ENCODE measurements at places on chromosomes 3 and 15.

GRCh38 chr3:50334339-50335075, 6.1 kb downstream of the RASSF1 start:
- DNase-seq, result no peak

GRCh38 chr15:68979816-68980215, 34.7 kb upstream of the NOX5 start:
- DNase-seq, result no peak

- DNase-seq, result no peak
Observed at GRCh38 chr3:120850381-120851295, 57.4 kb upstream of the STXBP5L start.

- no peak for DNase-seq
Observed at GRCh38 chr3:123270818-123271217, 69.1 kb downstream of the SEC22A start.

- no peak for DNase-seq
Observed at GRCh38 chr15:29601811-29602210, 220.5 kb downstream of the TJP1 start.

DNA sequence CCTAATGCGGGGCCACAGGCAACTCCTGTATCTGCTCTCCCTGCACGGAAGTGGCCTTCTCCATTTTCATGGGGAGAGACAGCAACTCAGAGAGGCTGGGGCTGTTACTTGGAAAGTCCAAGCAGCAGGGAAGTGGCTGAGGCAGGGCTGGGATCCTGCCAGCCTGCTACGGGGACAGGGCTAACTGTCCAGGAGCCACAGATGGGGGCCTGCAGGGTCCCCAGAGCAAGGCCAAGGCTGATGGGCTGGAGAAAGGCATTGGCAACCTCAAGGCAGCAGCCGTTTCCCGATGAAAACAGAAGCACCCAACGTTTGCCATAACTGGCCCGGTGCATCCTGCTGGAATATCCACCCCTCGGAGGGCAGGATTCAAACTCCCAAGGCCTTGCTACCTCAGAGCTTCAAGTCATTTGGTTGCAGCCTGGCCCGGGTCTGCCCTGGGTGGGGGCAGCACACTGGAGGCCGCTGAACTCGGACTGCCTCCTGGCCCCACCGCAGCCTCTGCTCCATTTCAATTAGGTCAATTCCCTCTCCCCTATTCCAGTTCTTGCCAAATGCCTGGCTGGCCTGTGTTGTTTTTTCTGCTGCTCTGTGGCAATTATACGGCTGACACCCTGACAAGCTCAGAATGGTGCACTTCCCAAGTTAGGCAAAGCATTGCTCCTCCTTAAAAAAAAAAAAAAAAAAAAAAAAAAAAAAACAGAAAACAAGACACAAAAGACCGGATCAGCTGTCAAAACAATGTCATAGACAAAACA, 143.5 kb downstream of the NUP210 start:
- DNase-seq, result no peak

DNA sequence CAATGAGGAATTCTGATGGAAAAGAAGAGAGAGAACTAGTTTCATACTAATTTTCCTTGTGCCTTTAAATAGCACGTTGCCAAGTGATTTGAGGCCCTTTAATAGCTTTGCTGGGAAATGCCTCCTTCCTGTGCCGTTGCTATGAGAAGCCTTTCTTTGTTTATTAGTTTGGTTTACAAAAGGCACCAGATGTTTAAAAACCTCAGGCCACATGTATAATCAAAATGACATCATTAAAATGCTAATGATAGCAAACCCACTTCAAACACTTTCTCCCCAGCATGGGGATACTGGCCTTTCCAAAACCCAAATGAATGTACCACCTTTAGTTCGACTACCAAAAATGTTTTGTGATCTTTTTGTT, 50.0 kb upstream of the TBC1D23 start:
- DNase-seq, result no peak

GRCh38 chr3:79011821-79012529, 755.8 kb downstream of the ROBO1 start:
- no peak for DNase-seq

DNA sequence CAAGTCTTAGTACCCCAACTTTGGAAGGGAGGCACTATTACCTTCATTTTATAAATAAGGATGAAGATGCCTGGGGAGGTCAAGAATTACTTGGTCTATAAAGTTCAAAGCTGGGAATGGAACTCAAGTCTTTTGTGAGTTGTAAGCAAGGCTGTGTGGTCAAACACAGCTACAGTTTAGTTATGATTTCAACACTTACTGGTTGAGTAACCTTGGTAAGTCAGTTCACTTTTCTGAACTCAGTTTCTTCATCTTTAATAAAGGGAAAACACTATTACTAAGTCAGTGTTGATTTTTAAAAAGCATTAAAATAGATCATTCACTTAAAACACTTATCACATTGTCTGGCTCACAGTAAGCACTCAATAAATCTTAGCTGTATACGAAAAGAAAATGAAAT, 200.4 kb upstream of the ADAMTS9 start:
- DNase-seq, result no peak

DNA sequence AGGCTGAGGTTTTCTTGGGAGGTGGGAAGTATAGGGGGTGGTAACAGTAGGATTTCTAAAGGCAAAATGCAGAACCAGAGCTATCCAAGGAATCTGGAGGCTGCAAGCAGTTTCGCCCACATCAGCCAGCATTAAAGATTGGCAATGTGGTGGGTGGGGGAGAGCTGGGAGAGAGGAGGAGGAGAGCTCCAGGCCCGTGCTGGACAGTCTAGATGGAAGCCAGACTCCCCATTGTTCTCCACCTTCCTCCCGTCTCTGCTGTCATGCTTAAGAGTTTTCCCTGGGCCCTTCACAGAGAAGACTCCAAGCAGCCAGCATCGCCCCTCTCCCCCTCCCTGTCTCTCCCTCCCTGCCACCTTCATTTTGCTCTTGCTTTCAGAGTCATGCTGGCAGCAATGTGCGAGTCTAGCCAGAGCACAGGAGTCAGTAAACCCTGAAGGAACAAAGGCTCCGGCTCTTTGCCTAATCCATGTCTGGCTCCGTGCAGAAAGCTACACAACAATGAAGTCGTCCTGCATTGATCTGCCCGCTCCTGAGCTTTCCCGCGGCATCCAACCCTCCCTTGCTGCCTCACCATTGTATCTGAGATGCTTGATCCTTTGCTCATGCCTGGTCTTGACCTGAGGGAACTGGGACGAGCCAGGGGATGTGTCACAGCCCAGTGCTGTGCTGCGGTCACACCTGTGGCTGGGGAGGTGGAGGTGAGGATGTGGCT, 282.9 kb downstream of the NTRK3 start:
- no peak for DNase-seq

DNA sequence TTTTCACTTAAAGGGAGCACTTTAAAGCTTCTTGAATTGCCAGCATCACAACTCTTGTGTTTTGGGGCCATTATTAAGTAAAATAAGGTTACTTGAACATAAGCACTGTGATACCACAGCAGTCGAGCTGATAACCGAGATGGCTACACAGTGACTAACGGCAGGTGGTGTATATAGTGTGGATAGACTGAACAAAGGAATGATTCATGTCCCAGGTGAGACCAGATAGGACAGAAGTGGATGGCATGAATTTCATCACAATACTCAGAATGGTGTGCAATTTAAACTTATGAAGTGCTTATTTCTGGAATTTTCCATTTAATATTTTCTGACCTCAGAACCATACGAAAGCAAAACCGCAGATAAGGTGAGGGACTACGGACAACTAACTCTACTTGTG, 40.2 kb downstream of the PBRM1 start:
- no peak for DNase-seq

GRCh38 chr15:48935236-48935635, 28.5 kb downstream of the SHC4 start:
- DNase-seq, result no peak

GRCh38 chr3:113287803-113288648, 76.7 kb downstream of the BOC start:
- peak; percentile 66 for DNase-seq

GRCh38 chr3:5296362-5296761, 108.9 kb downstream of the EDEM1 start:
- DNase-seq, result no peak

DNA sequence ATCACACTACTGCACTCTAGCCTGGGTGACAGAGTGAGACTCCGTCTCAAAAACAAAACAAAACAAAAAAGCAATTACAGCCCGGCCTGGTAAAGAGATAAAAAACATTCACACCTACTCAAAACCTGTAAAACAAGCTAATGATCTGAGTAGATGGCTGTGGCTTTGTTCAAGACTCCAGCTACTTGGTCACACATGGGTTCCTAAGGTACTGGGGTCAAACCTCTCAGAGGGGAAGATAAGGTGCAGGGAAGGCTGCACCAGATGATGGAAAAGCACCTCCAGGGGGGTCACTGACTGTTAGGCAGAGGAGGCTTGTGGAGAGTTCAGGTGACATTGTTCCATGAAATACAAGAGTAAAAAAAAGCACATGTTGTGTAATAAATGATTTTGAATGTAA, 450.2 kb upstream of the WNT5A start:
- DNase-seq, result no peak

DNA sequence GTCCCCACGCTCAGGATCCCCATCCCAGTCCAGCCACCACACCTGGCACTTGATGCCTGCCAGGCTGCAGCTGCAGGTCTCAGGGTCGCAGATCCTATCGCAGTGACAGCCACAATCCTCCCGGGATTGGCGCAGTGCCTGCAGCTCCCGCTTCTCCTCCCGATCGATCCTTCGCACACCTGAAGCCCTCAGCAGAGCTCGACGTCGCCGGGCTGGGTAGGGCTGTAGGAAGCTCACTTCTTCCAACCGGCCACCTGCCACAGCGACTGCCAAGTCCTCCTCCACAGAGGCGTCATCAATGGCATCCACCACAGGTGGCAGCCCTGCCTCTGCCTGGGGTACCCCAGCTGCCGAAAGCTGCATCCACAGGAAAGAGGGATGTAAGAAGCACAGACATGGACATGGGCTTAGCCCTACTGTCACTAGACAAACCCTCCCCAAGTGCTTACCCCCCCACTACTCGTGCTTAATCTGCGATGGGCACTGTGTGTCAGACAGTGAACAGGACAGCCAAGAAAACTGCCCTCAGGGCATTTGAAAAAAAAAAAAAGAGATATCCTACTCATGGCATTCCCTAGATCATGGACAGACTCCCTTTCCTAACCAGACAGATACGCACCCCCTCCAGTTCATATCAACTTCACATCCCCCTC, 9.2 kb downstream of the CSRNP1 start:
- DNase-seq, result no peak

DNA sequence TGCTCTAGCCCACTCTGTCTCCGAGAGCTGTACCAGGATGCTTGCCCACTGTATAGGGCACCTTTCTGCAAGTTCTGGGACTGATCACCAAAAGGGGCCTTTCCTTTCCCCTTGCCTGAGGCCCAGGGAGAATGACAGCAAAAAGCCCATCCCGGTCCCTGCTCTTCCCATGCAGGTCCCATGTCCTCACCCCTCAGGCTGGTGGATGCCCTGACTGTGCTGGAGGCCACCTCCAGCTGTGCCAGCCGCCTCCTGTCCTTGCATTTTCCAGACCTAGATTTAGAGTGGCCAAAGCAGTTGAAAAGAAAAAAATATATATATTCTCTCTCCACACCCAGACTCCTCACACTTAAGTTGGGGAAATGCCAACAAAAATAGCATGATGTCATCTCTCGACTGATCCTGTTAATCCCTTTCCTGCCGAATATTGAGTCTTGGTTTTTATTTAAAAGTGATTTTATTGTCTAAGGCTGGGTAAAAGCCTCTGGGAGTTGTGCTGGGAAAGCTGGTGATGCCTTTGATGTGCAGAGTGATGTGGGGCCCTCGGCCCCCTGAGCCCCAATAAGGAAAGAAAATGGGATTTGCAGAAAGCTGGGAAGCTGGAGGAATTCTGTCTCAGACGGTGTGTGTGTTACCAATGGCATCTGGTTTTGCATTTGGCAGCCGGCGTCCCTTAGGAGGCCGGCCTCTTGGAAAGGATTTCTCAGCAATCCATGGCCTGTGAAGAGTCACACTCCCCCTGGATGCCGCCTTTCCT, 29.3 kb upstream of the TPM1 start:
- DNase-seq, result no peak

DNA sequence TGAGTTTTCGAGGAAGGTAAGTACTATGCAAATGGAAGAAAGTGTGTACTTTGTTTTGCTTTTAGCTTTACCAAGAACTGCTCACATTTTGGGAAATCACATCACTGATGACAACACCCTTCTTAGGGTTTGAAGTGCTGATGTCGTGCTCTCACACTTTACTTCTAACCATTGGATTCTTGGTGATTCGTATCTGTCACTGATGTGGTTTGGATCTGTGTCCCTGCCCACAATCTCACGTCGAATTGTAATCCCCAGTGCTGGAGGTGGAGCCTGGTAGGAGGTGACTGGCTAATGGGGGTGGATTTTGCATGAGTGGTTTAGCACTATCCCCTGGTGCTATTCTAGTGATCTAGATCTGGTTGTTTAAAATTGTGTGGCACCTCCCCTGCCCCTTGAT, 75.4 kb upstream of the RGMA start:
- peak; percentile 15 for DNase-seq

DNA sequence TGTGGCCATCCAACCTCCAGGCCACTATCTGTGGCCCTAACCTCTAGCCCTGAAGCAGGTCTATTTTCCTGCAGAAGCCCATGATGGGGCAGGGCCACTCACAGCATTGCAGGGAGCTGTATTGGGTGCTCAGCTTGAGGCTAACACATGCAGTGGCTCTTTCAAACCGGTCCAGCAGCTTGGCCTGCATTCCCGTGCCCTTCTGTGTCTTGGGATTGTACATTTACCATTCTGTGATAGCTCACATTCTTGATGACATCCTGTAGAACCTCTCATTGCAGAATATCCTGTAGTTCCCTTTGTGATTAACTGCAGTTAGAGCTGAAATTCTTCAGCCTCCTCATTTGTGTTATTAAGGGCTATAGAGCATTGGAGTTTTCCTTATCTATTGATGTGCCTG, 60.8 kb upstream of the ANKRD34C start:
- no peak for DNase-seq

DNA sequence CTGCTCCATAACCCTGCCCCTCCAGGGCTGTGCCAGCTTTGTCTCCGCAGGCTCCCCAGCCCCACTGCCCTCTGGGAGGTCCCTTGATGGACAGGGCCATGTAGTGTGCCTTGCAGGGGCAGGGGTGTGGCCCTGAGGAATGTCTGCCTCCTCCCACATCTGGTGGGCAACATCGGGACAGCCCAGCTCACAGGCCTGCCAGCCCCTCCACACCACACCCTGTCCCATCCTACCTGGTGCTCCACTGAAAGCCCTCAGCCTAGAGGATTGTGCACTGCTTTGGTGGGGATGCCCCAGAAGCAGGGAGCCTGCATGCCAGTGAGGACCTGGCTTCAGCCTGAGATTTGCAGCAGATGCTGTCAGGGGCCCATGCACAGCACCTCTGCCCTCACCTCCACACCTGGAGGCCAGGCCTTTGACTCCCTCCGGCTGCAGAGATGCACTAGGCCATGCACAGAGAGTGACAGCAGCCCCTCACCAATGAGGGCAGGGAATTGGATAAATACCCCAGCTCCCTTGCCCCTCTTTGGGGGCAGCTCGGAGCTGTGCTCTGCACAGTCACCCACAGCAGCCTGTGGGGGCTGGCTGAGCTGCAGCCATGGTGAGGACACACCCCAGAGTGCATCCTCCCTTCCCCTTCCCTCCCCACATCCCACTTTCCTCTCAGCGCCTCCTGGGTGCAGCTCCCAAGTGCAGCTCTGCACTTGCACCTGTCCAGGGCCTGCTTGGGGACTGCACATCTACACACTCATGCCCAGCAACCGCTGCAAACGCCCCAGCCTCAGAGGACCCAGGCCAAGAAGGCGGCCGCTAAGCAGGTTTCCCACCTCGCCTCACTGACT, 2.7 kb downstream of the C3orf22 start:
- no peak for DNase-seq
